PC-9 (cell line): ENCODE measurements at places on chromosomes 1 and 21.

DNA sequence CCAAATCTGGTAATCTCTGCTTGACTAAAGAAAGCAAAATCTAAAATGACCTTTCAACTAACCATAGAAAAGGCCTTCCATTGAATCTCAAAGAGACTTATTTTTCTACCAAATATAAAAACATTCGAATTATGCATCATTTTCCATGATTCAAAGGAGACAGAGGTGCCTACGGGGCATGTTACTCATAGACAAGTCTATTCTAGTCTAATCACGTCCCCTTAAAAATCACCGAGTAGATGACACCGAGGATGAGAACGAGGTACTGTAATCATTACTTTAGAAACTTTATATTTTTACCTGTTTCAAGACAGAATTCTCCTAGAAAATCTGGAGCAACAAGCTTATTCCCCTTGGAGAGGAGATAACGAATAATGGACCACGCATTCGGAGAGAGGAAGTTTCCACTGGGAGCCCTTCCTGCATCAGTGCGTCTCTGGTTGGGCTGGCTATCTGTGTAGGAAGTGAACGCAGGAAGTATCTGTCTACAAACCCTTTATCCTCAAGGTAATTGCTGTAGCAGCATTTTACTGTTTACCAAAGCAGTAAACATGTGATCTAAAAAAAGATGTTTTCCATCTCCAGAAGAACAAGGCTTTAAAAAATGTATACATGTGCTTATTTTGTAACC is 9.5 kb downstream of the ERG start:
- no peaks in the 10 kb centered on the region for H3K4me1 ChIP-seq
- H3K27ac ChIP-seq, result no peak overlapping the region
- H3K27me3 ChIP-seq, result peaks cover 34% of the 10 kb centered on the region
- DNase-seq, result no peak
- no peaks in the 10 kb centered on the region for H3K36me3 ChIP-seq

DNA sequence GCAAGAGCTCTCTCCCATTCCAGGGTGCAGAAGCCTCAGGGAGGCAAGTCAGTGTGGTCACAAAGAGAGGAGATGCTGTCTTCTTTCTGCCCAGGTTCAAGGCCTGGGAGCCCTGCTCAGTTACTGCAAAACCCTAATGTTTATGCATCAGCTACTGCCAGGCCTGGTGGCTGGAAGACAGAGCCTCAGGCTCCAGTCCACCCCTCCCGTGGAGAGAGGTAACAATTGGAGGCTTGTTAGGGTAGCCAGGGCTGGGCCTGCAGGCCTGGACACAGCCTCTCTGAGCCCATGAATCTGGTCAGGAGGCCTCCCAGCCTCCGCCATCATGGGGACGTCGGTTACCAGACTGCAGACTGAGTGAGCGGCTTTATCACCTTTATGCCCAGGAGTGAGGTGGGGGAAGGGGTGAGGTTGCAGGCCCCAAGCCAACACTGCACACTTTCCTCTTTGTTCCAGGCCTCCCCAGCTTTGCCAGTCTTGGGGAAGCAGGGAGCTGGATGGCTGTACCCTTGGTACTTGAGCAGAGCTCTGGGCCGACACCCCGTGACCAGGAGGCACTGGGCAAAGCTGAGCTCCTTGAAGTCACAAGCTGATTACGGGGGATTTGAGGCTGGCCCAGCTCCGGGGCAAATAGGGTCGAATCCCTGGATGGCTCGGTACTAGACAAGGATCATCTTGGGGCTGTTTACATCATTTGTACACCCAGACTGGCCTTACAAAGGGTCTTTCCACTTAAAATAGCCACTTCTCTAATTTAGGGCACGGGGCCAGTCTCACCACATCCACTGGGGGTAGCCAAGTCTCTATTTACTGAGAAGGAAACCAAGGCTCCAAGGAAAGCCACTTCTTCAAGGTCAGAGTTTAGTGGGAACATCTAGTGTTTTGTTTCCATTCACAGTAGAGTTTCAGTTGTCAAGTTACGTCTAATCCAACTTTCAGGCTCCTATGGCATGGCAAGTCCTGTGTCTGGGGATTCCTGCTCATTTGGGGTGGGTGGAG is 5.2 kb downstream of the SLC2A1 start:
- H3K27ac ChIP-seq, result peak overlapping the region; percentile 35
- no peaks in the 10 kb centered on the region for H3K27me3 ChIP-seq
- peaks cover 76% of the 10 kb centered on the region for H3K4me1 ChIP-seq
- H3K36me3 ChIP-seq, result 0 out of 2 replicates have a peak, but pooled peaks cover 3% of the 10 kb centered on the region
- no peak for DNase-seq

- H3K27me3 ChIP-seq, result no peaks in the 10 kb centered on the region
- H3K36me3 ChIP-seq, result peaks cover 26% of the 10 kb centered on the region
- peak overlapping the region; percentile 74; the same call in 1 of the 2 replicates for H3K4me3 ChIP-seq
- H3K4me1 ChIP-seq, result peaks cover 29% of the 10 kb centered on the region
- no peak overlapping the region for H3K27ac ChIP-seq
These were observed 1.6 kb downstream of the CPT2 start for GRCh38 chr1:53198241-53198651.

- H3K36me3 ChIP-seq, result no peaks in the 10 kb centered on the region
- no peak overlapping the region for H3K27ac ChIP-seq
- no peak overlapping the region for H3K4me3 ChIP-seq
- no peak for DNase-seq
These were observed 62.1 kb upstream of the JUN start for GRCh38 chr1:58845942-58846341.

GRCh38 chr21:44999972-45000636 is 60.3 kb downstream of the SLX9 start:
- DNase-seq, result no peak
- H3K36me3 ChIP-seq, result no peaks in the 10 kb centered on the region
- no peaks in the 10 kb centered on the region for H3K27me3 ChIP-seq
- H3K4me3 ChIP-seq, result no peak overlapping the region
- H3K4me1 ChIP-seq, result 0 out of 2 replicates have a peak, but pooled peaks cover 3% of the 10 kb centered on the region

DNA sequence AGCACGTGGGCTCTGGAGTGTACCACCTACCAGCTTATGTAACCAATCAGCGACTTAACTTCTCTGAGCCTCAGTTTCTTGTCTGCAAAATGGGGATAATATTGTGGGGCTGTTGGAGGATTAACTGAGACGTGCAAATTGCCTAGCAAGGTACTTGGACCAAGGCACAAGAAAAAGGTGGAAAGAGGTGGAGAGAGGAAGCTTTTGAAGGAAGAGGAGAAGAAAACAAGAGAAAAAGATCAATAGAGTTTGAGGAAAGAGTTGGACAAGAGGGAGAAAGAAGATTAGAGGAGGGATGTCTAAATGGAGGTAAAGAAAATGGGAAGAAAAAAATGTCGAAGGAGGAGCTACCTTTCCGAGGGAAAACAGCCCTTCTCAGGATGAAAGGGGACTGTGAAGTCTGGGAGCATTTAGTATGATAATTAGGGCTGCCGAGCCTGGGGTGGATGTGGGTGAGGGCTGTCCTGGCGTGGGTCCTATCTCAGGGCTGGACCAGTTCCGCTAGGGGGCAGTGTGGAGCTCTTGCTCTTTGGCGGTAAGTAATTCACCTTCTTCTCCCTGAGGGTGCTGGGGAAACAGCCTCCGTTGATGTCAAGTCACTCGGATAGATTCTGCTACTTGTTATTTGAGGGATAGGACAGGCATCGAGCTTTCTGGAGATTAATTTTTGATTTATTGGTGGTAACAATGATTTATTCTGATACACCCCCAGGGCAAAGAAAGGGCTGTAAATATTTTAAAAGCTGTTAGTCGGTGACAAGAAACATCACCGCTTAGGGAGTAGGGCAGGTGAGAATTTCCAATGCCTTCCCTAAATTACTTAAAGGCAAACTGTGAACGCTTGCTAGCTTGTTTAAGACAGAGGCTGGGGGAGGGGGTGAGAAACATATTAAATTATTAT is 79.0 kb upstream of the NFASC start:
- no peaks in the 10 kb centered on the region for H3K4me1 ChIP-seq
- no peaks in the 10 kb centered on the region for H3K36me3 ChIP-seq
- 0 out of 2 replicates have a peak, but pooled peaks cover 27% of the 10 kb centered on the region for H3K27me3 ChIP-seq
- DNase-seq, result peak; percentile 59
- no peak overlapping the region for H3K27ac ChIP-seq
